Tibial nerve (tissue), 4 donors: ENCODE measurements at places on chromosomes 1 and 21.

DNA sequence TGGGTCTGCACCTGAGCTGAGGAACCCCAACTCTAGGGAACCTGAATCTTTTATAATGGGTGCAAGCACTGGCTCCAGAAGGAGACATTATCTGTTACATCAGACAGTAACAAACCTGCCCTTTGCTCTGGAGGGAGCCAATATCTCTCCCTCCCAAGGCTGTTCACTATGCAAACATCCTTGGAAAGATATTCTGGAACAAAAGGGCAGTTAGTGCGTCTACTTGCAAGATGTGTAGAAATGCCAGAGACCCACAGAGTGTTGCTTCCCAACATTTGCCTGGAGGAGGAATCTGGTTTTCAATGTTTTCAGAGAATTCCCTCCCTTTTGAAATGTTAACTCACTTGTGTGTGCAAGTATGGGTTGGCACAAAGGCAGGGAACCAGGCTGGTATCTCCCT lies 31.9 kb downstream of the UMODL1 start:
- no peak for DNase-seq

GRCh38 chr1:226978432-226979114 lies 38.5 kb downstream of the COQ8A start:
- no peak for DNase-seq

DNA sequence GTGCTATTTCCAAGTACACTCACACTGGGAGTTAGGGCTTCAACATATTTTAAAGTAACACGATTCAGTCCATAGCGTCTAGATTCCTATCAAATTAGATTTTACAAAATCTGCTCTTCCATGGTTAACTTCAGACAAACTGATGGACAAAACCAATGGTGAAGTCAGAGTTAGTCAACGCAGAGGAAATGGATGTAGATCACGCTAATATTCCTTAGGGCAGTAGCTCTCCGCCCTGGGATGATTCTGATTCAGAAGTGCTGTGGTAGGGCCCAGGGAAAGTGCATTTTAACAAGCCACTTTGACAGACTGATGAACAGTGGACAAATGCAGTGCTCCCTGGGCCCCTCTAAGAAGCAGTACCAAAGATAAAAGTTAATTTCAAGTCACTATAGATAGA lies 83.2 kb downstream of the HIVEP3 start:
- DNase-seq = no peak

GRCh38 chr1:95323123-95323522 lies 89.1 kb downstream of the RWDD3 start:
- no peak for DNase-seq

DNA sequence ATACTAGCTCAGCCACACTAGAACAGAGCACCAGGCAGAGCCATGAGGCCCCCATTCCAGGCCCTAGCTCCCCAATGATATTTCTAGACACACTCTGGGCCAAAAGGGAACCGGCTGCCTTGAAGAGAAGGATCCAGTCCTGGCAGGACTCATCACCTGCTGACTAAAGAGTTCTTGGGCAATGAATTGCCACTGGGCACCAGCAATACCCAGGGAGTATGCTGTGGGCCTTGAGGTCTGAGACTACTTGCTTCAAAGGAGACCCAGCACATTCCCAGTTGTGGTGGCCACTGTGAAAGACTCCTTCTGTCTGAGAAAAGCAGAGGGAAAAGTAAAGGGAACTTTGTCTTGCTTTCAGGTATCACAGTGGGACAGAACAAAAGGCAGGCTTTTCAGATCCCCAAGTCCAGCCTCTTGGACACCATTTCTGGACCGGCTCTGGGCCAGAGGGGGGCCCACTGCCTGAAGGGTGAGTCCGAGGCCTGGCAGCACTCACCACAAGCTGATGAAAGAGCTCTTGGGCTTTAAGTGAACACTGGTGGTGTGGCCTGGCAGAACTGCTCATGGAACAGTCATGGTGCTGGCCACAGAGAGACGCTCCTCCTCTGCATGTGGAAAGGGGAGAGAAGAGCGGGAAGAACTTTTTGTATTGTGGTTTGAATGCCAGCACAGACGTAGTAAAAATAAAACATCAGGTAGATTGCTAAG lies 72.5 kb downstream of the CDC42BPA start:
- DNase-seq = no peak

DNA sequence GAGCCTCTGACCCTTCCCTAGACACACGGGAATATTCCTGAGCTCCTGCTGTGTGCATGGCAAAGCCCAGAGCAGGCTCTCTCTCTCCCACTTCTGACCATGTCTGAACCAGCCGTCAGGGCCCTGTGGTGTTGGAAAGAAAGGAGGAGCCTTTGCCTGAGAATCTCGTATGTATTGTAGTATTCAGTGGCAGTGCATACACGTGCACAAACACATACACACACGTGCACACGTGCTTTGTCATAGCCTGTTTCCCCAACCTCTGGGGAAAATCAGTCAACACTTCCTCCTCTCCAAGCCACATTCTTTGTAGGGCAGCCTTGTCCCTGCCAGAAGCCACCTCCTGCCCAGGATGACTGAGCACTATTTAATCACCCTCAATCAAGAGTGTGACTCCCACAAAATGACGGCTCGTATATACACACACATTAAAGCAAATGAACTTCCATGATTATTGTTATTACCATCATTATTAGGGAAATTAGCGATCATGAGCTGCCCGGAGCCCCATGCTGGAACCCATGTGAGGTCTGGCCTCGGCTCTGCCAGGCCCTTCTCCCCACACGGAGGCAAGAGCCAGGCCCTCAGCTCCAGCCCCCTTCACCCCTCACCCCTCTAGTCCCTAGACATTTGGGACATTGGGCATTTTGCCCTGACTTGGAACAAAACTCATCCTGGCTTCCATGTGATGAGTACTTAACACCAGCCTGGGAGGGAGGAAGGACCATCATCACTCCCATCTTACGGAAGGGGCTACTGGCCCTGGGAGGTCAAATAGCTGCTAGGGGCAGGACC lies 331.9 kb downstream of the NPHP4 start:
- DNase-seq = no peak
